SW480 (cell line): ENCODE measurements at places on chromosomes 4 and X.

GRCh38 chr4:38347251-38347650 is 316.7 kb upstream of the KLF3 start:
- no peak for DNase-seq

GRCh38 chrX:20445109-20445508 is 178.4 kb upstream of the RPS6KA3 start:
- DNase-seq, result no peak

DNA sequence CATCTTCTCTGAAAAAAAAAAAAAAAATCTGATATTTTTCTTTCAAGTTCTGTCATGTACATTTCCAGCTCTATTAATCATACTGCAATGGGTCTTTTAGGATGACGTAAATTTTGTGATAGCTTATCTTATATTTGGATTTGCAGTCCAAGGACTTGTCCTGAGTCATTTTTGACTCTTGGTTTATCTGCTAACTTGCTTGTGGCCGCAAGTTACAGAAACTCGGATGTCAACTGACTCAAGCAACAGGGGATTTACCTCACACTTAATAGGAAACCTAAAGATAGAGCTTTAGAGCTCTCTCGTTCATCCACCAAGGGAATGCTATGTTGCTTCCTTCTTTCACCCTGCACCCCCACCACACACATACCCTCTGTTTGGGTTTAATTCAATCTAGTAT is 1433.8 kb upstream of the TENM3 start:
- DNase-seq, result no peak

DNA sequence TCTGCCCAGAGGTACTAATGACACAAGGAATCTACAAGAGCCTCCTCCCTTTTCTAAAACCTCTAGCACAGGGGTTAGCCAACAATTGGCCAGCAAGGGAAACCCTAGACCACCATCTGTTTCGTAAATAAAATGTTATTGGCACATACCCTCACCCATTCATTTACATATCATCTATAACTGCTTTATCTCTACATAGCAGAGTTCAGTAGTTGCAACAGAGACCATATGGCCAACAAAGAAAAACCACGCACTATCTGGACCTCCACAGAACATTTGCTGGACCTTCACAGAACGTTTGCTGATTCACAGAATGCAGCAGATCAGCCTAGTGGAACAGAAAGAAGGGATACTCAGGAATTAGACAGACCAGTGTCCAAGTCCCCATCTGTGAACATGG is 9.4 kb downstream of the SLC2A9 start:
- DNase-seq, result no peak

- no peak for DNase-seq
Observed at GRCh38 chr4:142663828-142664227, 182.3 kb downstream of the INPP4B start.

GRCh38 chr4:183249854-183250253 is 70.2 kb downstream of the CLDN22 start:
- DNase-seq, result peak; percentile 33

GRCh38 chr4:121860121-121860520 is 10.2 kb downstream of the BBS7 start:
- DNase-seq, result no peak

DNA sequence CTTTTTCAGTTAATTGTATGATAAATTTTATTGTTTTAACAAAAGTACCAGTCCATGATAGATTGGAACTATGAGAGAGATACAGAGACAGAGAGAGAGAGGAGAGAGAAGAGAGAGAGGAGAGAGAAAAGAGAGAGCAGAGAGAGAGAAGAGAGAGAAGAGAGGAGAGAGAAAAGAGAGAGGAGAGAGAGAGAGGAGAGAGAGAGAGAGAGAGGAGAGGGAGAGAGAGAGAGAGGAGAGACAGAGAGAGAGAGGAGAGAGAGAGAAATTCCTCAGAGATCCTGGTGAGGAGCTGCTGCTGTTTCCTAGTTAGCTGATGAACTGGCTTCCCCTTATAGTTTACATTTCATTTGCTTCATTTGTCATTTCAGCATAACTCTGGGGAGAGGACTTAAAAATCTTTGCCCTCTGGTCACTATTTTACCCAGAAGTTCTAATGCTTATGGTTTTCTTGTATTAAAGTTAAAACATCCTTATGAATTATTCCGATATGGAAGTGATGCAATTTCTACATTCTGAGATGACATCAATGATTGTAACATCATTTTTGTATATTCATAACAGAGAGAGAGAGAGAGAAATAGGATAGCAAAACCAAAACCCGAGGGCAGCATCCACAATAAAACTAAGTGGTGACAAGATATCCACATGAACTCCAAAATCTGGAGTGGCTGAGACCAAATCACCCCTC is 10.8 kb downstream of the CTAG1A start:
- DNase-seq, result no peak

- no peak for DNase-seq
Observed at GRCh38 chr4:8092282-8092681, 66.3 kb downstream of the ABLIM2 start.

DNA sequence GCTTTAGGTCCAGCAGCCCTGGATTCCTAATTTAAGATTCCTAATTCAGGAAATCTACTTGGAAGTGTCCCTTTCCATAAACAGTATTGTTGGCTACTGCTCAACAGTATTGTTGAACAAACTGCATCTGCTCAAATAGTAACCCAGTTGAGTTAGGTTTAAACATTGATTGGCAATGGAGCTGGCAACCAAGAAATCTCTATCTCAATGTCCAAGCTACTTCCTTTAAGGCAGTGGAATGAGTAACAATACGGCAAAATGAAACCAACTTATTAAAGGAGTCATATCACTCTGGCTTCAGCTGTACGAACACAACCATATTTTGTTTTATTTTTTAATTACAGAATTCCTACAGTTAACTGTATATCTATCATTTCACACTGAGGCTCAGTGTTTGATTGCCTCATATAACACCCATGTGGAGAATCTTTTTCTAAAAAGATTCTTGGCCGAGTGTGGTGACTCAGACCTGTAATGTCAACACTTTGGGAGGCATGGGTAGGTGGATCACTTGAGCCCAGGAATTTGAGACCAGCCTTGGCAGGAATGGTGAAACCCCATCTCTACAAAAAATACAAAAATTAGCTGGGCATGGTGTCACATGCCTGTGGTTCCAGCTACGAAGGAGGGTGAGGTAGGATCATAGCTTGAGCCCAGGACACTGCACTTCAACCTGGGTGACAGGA is 71.7 kb upstream of the IL13RA1 start:
- no peak for DNase-seq

GRCh38 chr4:73701116-73701515 is 39.3 kb upstream of the CXCL8 start:
- no peak for DNase-seq

GRCh38 chr4:189221691-189222090 is 719.0 kb upstream of the FRG1 start:
- no peak for DNase-seq

DNA sequence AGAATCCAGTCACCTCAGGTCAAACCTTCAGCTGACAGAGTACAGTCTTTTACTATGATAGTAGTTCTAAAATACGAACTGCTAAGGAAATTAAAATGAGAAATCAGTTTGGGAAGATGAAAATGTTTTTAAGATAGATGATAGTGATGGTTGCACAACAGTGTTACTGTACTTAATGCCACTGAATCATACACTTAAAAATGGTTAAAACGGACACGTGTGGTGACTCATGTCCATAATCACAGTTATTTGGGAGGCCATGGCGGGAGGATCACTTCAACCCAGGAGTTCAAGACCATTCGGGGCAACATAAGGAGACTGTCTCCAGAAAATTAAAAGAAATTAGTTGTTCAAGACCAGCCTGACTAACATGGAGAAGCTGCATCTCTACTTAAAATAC is 41.4 kb downstream of the ABHD18 start:
- DNase-seq, result no peak

GRCh38 chrX:45517090-45517973 is 316.7 kb upstream of the DIPK2B start:
- DNase-seq, result peak; percentile 40

DNA sequence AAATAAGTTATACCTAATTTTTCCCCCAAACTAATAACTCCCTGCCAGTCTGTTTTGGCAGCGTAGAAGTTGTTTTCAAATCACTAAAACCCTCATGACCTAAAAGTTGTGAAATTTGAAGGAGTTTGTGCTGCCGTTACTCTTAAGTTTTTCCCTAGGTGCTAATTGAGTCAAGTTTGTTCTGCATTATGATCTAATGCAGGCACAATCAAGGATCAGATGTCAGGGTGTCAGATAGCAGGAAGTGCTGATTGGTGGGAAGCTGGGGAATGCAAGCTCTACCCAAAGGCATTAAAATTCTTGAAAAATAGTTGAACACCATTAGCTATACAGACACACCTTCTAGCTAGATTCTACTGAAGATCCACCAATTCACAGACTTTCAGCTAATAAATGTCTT is 51.9 kb downstream of the ARX start:
- DNase-seq, result peak; percentile 8

GRCh38 chr4:56637791-56638190 is 43.3 kb downstream of the HOPX start:
- DNase-seq, result no peak

GRCh38 chr4:123380728-123381716 is 15.6 kb upstream of the SPRY1 start:
- no peak for DNase-seq

GRCh38 chr4:139942241-139942640 is 211.7 kb downstream of the MAML3 start:
- no peak for DNase-seq
